Jurkat, Clone E6-1 (cell line): ENCODE measurements at places on chromosomes 2 and 18.

DNA sequence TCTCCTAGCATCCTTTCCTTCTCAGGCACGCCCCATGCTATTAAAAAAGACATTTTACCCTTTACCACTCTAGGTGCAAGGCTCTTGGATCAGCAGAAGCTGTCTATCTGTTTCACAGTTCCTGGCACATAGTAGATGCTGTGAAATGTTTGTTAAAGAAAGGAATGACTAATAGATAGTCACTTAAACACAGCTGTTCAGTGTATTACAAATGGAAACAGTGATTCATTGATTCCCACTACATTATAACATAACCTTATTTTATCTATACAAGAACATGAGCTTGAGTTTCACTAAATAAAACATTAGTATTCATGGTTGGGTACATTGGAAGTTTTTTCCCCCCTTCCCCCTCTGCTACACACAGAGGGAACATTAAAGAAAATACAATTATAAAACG, 142.1 kb downstream of the ASXL3 start:
- no peak for DNase-seq

GRCh38 chr2:191946471-191947182, 99.7 kb upstream of the CAVIN2 start:
- DNase-seq: no peak

- no peak for DNase-seq
Observed at GRCh38 chr18:40357536-40357935, 1597.5 kb upstream of the PIK3C3 start.

DNA sequence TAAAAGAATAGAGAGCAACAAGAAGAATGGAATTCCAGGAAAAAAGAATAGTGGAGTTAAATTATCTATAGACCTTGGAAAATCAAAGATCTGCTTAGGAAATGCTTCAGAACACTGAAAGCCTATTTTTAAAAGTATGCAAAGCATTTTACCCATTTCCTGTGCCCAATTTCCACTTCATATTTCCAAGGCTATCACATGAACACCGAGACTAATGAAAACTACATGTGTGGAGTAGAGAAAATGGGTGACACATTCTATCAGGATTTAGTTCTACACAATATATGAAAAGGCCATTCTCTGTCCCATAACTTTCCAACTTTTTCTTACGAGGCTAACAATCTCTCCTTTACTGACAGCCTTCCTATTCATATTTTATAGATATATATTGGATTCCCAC, 279.4 kb downstream of the CCDC178 start:
- no peak for DNase-seq

- DNase-seq: no peak
Observed at GRCh38 chr2:101829429-101829828, 131.9 kb downstream of the MAP4K4 start.

GRCh38 chr2:72132981-72133720, 14.5 kb downstream of the CYP26B1 start:
- DNase-seq: no peak

DNA sequence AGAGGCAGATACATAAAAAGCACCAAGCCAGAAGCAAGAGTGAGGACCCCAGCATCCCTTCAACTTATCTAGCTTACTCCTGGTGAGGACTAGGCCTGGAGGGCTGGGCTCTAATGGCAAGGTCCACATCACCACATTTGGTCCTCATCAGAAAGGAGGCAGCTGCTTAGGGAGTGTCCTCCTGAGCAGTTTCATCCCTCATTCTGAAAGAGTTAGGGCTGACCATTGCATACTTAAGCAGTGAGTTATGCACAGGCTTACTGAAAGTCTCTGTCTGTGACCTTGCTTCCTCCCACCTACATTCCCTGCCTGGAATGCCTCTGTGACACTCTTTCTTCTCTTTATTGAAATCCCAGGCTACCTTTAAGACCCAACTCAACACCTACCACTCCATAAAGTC, 301.8 kb upstream of the ACVR2A start:
- no peak for DNase-seq

- DNase-seq: no peak
Observed at GRCh38 chr2:170340693-170341068, 162.7 kb downstream of the MYO3B start.

- no peak for DNase-seq
Observed at GRCh38 chr2:53519918-53520841, 247.4 kb upstream of the CHAC2 start.

GRCh38 chr2:239290618-239291474, 110.0 kb downstream of the HDAC4 start:
- no peak for DNase-seq

- DNase-seq: no peak
Observed at GRCh38 chr18:54193786-54194185, 30.7 kb downstream of the MBD2 start.

DNA sequence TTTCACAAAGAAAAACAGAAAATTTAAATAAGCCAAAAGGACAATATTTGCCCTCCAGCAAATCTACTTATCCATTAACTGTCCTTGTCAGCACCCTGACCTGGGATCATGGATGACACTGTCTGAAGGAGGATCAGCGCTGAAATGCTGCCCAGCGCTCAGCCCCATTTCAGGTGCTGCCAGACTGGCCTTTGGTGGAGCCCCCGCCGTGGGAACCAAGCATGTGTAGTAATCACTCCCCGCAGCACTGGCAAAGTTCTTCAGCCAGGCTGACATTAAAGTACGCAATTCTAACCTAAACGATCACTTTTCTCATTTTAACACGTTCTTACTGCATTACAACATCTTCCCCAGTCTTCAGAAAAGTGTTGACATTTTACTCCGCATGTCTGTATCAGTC, 108.6 kb upstream of the GPC1 start:
- no peak for DNase-seq

DNA sequence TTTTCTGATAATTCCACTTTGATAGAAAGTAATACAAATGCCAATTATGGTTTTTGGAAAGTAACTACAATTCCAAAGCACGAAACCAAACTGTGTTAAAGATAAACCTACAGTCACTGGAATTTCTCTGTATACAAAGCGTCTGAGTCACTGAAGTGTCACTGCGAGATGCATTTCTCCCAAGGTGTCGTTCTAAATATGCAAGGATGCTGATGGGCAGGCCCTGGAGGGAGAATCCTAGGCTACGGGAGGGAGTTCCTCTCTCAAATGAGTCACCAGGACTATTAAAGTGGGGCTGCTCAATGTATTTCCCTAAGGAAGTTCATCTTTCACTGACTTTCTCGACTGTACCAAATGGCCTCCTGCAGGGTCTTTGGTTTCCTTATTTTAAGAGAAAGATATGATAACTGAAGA, 163.8 kb upstream of the STK17B start:
- no peak for DNase-seq

DNA sequence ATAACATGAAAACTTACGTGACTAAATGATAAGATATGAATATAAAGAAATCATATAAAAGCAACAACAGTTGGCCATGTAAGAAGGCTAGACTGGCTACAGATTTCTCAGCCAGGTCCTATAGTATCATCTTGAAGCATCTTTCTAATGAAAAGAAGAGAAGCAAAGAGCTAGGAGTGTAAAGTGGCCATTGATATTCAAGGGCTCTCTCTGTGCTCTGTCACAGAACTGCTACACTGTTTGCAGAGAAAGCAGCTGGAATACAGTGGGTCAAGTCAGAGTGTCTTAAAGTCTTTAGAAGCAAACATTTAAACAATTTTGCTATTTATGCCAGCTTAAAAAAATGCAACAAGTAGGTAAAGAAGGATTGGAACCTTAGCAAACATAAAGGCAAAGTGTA, 118.8 kb downstream of the SCN9A start:
- DNase-seq: no peak

DNA sequence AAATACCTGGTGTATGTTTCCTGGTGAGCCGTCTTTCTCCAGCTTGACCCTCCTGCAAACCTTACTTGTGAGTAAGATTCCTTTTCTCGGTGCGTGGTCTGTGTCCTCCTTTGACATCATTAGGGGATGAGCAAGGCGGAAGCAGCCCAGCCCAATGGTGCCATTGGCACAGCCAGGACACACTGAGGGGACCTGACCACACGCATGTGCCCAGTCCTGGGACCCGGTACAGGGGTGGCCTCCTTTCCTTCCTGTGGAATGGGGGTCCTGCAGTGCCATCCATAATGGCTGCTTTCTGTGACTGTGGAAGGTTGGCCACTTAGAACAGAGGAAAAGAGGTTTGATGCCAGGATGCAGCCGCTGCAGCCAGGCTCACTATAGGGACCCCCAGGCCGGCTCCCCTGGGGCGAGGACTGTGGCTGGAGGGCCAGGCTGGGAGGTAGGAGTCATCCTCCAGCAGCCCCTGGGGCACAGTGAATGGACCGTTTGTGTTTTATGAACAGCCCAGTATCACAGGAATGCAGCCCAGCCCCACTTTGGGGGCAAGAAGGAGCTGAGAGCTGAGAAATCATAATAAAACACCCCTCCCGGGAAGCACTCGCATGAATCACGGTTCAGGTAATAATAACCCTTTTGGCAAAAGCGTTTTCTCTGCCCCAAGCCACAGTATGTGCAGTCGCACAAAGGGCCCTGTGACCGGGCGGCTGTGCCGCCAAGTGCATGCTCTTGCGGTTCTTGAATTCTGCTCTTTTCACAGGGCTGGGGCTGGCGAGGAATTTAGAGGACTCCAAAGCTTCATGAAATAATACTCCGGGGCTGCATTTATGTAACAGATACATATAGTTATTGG, 73.2 kb downstream of the ASB1 start:
- no peak for DNase-seq

- DNase-seq: no peak
Observed at GRCh38 chr18:57705832-57706595, 84.4 kb upstream of the NARS1 start.

DNA sequence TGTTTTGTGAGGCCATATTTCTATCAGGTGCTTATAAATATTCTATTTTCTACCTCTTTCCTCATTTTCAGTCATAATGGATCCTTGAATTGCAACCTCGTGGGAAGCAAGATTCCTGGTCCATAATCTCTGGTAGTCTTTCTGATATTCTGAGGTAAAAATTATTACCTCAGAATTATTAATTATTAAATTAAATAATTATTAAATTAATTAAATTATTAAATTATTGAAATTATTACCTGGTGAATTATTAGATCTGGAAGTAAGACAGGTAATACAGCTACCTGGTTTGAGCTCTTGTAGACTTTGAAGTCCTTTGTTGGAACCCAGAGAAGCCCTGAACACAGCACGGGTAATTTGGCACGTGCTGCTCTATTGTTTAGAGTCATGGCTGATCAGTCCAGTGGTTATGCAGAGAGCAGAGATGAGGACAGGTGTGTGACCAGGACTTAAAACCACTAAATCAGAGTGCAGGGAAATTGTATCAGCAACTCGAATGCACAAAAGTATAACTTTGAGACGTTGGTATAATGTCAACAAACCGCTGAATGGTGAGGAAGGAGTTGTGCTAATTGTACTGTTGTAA, 46.8 kb upstream of the PTPRM start:
- DNase-seq: no peak

- no peak for DNase-seq
Observed at GRCh38 chr2:119283873-119284331, 60.3 kb downstream of the STEAP3 start.

GRCh38 chr2:39682066-39682692, 16.5 kb downstream of the TMEM178A start:
- DNase-seq: no peak

DNA sequence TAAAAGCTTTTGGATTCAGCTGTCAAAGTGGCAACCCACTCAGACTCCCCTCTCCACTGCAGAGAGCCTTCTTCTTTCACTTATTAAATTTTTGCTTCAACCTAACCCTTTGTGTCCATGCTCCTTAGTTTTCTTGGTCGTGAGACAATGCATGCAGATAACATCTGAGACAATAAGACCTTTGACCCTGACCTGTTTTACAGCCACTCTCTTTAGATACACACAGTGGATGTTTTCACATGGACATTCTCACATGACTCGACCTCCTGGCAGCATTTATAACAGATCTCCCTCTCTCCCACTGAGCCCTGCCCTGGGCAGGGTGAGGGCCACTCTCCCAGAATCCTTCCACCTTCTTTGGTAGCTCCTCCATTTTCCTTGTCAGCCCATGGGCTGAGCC, 30.4 kb upstream of the IL36G start:
- DNase-seq: no peak

DNA sequence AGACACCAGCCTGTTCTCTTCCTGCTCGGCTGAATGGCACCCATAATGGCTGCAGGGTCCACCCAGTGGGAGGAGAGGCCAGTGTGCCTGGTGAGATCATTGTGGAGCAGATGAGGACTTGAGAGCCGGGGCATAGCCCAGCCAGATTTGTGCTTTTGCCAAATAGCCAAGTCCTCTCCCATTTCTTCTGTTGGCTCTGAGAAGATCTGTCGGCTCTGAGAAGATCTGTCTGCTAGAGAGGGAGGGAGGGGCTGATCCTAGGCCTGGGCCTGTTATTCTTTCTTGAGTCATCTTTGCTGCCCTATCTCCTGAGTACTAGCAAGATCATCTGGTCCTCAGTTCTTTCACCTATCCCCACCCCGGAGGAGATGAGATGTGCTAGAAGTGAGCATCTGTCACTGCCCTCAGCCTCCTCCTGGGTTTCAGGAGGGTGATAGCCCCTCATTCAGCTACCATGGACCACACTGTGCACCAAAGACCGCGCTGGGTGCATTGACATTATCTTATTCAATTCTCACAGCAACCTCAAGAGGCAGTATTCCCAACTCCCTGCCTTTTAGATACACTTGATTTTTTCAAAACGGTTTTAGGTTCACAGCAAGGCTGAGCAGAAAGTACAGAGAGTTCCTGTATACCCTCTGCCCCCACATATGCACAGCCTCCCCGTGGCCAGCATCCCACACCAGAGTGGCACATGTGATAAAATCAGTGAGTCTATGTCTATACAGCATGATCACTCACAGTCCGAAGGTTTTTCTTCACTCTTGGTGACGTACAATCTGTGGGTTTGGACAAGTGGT, 98.6 kb downstream of the CAPN13 start:
- no peak for DNase-seq

DNA sequence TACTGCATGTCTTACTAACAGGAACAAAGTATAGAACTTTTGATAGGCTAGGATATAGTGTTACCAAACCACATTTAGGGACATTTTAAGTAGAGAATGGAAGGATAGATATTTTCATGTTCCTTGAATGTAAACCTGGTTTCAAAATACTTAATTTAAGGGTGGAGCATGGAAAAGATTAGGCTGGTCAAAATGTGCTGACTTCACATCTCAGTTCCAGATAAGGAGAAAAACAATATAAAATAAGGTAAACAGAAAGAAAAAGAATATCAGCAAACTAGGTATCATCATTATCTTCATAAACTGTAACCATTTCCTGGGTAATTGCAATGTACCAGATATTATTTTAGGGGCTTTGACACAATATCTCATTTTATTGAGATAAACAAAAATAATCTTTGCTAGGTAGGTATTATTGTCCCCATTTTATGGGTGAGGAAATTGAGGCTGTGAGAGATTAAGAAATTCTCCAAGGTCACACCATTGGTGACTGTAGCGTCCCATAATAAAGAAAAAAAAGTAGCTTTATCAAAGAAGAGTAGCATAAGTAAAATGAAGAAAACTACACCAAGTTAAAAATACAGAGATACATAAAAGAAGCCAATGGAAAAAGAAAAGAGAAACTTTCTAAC, 3.6 kb downstream of the PDE11A start:
- no peak for DNase-seq

DNA sequence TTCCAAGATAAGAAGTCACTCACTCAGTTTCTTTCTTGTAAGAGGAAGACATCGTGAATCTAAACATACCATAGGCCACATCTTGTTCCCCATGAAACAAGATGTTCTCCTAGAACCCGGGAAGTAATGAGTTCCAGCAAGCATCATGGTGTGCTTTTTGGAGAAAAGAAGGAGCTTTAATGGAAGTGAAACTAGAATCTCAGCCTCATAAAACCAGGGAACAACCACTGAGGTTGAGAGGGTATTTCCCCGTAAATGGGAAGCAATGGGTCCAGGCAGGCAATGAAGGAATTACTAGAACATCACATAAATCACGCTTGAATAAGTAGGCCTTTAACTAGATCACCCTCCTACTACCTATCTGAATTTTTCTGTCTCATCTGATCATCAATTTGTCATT, 40.3 kb downstream of the PSTPIP2 start:
- DNase-seq: no peak
